Osteocyte (in vitro differentiated cells): ENCODE measurements at places on chromosomes 5 and 9.

DNA sequence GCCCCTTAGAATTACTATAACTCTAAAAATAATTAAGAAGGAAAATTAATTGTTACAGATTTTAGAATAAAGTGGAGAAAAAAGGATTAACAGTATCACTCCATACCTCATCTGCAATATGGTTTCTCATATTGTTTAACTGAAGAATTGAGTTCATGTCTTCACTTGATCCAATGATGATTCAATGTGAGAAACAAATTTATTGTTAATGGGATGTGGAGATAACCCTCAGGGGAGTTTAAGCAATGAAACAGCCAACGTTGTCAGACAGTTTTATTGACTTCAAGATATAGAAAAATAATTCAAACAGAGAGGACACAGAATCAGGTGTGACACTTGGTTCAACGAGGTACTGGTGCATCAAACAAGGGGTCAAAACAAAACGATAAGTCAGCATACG lies 665.2 kb upstream of the ACO1 start:
- DNase-seq = no peak

- DNase-seq = no peak
These were observed 1829.9 kb downstream of the EFNA5 start for GRCh38 chr5:105840800-105841199.

GRCh38 chr5:91176288-91177016 lies 206.7 kb downstream of the ARRDC3 start:
- DNase-seq = no peak

DNA sequence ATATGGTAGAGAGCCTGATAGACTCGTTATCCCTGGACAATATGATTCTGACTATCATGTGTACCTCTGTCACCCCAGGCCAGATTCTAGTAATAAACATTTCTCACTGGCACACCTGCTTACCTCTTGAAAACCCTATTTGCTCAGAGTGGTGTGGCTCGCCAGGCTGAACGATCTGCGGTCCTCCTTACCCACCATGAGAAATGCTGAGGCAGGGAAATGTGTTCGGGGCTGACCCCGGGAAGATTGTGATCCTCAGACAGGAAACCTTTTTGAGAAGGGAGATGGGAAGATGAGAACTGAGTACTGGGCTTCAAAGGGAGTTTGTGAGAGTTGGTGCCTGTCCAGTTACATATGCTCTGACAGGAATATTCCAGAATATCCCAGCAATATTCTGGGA lies 10.7 kb upstream of the PRXL2C start:
- no peak for DNase-seq

DNA sequence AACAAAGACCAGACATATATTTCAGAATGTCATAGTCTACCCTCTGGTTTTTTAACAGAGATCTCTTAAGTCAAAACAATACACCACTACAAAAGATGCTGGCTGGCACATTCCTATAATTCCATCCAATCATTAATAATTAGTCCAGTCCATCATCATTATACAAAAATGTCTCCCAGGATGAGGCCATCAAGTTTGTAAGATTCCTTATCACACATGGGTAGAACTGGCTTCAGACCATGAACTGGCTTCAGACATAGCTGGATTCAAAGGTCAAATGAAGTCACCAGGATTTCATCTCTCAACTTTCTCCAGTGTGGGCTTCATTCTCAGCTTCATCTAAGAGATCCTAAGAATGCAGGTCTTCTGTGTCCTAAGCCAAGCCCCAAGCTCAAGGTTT lies 147.1 kb downstream of the ENC1 start:
- no peak for DNase-seq

- peak; percentile 76 for DNase-seq
These were observed 1.1 kb downstream of the LCN1 start for GRCh38 chr9:135522137-135522877.

GRCh38 chr9:130444565-130445221 lies at the start of gene ASS1:
ASS1 (plus strand) TSS chr9:130444961; CDS start chr9:130452229, 7,268 bp downstream.
- DNase-seq = no peak

GRCh38 chr5:151617841-151618710 lies 26.9 kb upstream of the FAT2 start:
- DNase-seq = no peak
